ENCODE measurements at places on chromosomes 6 and 20.
A peak's percentile ranks its signal among the peaks of the same experiment; 100 is the strongest.

GRCh38 chr6:135972150-135972549, 120.6 kb downstream of the PDE7B start:
- no peak for DNase-seq

GRCh38 chr6:14110001-14110818, 7.4 kb upstream of the CD83 start:
- DNase-seq: no peak

GRCh38 chr20:434221-434620, 26.1 kb downstream of the RBCK1 start:
- no peak for DNase-seq

- DNase-seq: no peak
Observed at GRCh38 chr6:3943331-3943765, 94.2 kb downstream of the FAM50B start.

DNA sequence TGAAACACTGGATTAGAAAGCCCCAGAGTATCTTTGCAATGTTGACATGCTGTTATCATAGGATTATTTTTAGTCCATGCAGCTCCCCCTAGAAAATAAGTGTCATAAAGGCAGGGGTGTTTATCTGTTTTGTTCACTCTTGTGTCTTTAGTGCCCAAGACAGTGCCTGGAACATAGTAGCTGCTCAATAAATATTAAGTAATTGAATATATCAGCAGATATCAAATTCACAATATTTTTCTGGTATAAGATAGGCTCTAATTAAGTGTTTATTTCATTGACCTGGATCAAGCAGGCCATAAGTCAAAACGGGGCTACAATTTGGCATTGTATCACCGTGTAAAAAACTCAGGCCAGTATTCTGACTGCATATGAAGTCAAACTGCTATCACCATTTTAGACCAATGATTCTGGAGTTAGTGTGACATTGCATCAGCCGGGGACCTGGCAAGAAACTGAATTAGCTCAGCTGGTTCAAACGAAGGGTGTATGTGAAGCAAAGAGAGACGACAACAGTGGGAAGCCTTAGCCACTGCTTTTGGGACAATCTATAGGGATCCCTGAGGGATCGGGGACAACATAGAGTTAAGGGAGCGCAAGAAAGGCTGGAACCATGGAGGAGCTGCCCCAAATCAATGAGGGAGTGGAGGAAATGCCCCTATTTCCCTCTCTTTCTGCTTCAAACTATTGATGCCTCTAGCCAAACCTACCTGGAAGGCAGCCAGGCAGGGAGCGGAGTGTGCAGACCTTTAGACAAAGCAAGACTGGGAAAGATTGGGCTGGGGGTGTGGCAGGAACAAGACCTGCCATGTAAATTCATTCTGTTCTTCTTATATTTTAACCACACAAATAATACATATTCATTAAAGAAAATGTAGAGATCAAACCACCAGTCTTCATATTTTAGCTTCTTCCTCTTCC, 112.2 kb downstream of the PLEKHG1 start:
- DNase-seq: no peak

DNA sequence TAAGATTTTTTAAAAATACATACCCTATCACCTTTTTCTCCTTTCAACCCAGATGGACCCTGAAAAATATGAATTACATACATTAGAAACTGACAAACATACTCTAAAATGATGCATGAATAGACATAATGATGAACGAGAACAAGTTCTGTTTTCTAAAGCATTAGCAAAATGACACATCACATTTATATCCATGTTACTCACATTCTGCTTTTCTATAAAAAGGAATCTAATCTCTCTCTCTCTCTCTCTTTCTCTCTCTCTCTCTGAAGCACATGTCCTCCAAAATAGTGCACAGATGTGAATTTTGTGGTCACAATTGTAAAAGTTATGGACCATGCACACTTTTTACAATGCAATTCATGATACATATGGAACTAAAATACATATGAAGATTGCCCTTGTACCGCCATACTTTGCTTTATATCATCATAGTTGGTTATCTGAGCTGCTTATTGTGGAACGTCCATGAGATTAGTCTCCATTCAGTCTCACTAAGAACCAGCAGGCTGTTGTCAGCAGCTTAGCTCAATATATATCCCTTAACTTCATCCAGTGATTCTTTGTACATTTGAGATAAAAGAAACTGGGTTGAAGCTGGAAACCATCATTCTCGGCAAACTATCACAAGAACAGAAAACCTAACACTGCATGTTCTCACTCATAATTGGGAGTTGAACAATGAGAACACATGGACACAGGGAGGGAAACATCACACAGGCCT, 114.2 kb downstream of the COL12A1 start:
- no peak for DNase-seq

GRCh38 chr6:84927551-84927950, 163.2 kb upstream of the TBX18 start:
- no peak for DNase-seq

GRCh38 chr20:23096097-23096496, 10.0 kb upstream of the CD93 start:
- no peak for DNase-seq

DNA sequence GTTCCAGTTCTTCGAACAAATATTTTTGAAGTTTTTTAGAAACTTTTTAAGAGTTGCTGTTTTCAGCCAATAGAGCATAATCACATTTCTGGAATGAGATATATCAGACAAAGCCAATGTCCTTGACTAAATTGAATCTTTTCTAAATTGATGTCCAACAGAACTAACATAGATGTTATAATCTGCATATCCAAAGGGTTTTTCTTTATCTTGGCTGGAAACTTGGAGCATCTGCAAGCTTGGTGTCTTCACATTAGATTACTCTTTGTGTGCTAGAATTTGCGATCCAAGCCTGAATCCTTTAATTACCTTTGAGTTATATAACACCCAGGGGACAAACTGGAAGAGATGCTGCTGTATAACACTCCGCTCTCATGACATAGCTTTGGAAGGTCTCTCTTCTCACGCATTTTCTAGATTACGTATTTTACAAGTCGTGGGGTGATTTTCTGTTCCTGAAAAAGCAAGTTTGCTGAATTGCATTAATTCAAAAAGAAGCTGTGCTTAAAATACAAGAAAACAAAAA, 64.4 kb upstream of the FUCA2 start:
- no peak for DNase-seq

- no peak for DNase-seq
Observed at GRCh38 chr6:105210932-105211531, 31.2 kb upstream of the POPDC3 start.

- no peak for DNase-seq
Observed at GRCh38 chr6:105458551-105458950, 55.7 kb upstream of the PREP start.

- DNase-seq: no peak
Observed at GRCh38 chr6:133179481-133179880, 61.7 kb upstream of the EYA4 start.

DNA sequence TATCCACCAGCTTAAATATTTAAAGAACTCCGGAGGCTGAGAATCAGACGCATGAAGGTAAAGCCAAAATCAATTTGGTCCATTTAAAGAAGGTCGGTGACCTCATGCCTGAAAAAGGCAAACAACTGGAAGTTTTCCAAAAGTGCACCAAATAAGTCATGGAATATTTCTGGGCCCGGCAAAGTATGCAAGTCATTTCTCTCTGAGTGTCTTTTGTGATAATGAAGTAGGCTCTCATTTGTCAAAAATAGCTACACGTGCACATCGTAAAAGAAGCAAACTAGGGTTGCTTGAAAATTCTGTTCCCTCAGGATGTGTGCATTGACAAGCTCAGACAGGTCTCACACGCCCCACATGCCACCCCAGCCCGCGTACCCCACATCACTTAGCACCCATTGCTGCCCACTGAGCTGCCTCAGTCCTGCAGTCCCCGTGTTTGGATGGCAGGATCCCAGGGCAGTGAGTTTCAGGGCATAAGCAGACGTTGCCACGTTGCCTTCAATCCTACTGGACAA, 20.5 kb upstream of the PYGB start:
- DNase-seq: peak; percentile 53

DNA sequence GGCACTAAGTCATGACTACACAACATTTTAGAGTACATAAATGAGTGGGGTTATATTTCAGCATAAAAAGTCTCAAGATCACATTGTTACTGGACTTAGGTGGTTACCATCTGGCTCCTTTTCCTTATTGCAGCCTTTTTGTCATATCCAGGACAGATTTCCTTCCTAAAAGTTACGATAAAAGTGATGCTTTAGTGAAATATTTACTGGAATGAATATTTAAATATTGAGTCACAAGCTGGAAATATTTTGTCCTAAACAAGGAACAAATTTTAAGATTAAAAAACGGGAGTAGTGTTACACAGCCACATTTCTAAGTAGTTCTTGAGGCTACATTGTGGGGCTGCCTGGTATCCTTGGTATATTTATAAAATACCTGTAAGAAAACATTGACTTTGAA, 52.2 kb downstream of the CDC40 start:
- DNase-seq: no peak

GRCh38 chr6:132760256-132760655, 2.6 kb upstream of the VNN2 start:
- DNase-seq: no peak

DNA sequence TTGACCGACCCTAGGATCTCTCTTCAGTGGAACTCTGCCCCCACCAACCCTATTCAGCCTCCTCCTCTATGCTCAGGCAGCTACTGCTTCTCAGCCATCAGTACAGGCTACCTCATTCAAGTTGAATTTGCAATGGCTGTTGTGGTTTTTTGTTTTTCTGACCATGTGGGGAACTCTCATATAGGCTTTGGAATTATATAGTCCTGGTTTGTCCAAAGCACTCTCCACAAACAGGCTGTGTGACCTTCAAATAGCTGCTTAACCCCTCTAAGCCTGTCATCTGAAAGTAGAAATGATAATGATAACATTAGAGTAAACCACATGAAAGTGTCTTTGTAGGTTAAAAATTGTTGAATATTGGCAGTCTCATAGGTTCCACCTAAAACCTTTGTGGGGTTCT, 80.3 kb downstream of the UNC5CL start:
- no peak for DNase-seq

DNA sequence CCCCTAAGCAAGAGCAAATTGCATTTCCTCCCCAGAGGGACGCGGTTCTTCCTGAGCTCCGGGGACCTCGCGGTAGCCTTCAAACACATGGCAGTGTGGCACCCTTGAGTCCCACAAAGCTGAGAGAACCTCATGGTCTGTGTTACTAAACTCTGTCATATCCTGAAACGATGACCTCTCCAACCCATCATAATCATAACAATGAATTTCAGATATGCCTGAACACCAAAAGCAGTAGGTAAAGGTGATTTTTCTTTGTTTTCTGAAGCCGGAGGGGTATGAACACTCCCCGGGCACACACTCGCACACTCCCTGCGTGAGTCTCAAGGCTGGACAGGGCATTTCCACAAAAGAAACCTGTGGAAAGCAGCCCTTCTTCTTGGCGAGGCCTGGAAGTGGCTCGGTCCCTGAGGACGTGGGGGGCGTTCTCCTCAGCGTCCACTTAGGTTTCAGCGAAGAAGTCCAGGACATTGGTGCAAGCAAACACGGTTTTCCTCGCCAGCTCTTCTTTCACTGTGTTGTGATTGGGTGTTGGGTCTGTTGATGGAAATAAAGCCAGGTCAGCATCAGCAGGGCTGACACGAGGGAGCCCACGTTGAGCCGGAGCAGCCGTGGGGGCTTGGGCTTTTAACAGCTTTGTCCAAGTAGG, 183.4 kb downstream of the ERMARD start:
- DNase-seq: no peak

DNA sequence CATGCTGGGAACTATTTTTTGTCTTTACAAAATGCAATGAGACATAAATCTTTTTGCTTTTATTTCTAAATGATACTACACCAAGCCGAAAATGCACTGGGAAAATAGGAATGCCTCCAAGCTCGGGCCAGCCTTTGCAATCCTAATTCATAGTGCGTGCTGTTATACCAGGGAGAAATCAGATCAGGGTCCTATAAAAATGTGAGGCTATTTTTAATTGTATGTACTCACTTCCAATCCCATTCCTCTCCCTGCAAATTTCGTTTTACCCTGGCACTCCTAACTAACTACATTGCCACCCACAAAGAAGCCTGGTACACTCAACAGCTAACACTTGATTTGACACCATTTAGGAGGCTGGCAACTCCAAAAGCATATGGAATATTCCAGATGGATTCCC, 350.6 kb upstream of the ZFP64 start:
- DNase-seq: no peak

- DNase-seq: no peak
Observed at GRCh38 chr20:31523361-31524283, 9.4 kb downstream of the HM13 start.

DNA sequence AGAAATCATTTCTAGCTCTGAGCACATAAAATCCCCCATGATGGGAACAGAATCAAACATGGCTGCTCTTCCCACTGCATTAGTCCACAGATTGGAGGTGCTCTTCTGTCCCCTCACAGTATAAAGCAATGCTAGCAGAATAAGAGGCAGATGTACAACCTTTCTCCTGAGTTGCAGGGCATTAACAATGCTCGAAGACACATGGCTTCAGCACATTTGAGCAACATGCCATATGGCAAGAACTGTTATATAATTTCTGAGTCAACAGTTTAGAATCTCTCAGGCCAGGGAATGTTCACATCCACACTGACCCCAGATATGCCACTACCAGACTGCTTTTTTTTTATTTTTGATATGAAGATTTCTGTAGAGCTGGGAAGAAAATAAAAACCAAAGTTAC, 119.6 kb downstream of the KIF13A start:
- peak; percentile 62 for DNase-seq

DNA sequence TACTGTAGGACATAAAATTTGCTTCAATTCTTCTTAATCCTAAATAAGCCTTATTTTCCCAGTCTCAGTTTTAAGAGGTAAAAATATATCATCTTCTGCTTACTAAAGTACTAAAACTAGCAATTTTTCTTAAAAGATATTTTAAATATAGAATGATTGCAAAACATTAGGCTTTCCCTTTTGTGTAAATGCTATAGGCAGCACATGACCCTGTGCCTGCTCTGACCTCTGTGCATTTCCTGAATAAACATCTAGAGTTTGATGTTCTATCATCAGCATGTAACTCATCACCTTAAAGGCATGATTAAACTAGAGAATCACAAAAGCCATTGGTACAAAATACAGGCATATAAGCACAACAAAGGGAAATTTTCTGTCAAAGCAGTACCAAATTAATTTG, 422.7 kb downstream of the TFAP2B start:
- no peak for DNase-seq

DNA sequence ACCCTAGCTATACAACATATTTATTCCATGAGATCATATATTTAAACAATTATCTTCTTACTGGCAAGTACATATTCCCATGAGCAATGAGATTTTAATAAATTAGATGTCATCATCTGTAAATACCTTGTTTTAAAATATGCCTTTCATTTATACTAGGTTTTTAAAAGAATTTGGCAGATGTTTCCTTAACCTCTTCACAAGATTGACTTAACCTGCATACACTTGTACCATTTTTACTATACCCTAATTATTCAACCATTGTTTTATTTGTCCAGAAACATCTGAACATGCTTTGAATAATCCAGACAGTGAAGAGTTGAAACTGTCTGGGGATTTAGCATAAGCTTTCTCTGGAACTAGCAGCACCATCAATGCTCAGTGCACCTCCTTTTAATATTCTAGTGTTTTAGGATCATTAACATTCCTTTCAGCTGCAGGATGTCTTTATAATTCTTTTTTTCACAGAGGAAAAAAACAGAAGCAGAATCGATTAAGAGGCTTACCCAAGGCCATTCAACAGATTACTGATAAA, 188.0 kb upstream of the TENT5A start:
- DNase-seq: no peak

All from Caki2 (cell line).